EL (cell line): ENCODE measurements at places on chromosomes 16 and 17.
A peak's percentile ranks its signal among the peaks of the same experiment; 100 is the strongest.

- DNase-seq = no peak
Measured at GRCh38 chr17:67680445-67681224, 37.1 kb upstream of the NOL11 start.

DNA sequence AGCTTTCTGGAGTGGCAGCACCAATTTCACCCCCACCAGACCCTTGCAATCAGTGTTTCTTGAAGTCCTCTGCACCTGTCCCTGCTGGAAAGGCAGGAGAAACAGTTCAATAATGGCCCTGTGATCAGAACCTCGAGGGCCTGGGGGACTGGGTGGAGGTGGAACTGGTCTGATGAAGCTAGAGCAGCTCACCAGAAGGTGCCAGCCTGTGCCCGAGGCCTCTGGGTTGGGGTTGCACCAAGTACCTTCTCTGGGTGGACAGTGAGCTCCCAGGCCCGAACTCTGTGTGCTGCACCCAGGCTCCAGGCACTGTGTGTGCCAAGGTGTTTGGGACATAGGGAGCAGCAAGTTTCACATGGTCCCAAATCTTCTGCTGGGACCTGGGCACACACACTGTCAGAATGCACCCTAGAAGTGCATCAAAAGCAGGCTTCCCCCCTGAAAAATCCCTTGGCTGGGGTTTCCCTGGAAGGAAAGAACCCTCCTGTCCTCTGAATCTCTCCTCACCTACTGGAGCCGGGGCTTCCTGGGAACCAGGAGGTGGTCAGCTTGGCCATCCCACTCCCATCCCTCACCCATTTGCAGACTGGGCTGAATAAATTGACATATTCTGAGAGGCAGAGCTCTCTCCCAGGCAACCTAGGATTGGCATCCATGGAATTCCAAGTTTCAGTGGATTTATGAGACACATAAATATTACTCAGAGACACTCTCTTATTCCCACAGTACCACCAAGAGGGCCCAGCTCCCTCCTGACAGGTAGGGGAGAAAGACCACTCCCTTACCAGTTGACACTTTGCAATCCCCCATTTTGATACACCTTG, 17.4 kb downstream of the CD300LG start:
- no peak for DNase-seq

DNA sequence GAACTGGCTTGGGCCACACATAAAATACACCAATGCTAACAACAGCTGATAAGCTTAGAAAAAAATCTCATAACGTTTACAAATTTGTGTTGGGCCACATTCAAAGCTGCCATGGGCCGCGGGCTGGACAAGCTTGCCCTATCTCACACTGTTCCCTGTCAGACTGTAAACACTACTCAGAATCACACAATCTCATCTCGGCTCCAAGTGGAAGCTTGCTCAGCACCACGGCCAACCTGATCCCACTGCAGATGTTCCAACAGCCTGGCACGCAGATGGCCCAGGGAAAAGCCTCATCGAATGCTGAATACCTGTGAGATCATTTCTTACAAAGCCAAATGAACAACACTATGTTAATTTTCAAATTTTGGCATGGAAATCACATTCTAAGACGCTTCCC, 125.8 kb downstream of the ANKRD11 start:
- peak; percentile 32 for DNase-seq

DNA sequence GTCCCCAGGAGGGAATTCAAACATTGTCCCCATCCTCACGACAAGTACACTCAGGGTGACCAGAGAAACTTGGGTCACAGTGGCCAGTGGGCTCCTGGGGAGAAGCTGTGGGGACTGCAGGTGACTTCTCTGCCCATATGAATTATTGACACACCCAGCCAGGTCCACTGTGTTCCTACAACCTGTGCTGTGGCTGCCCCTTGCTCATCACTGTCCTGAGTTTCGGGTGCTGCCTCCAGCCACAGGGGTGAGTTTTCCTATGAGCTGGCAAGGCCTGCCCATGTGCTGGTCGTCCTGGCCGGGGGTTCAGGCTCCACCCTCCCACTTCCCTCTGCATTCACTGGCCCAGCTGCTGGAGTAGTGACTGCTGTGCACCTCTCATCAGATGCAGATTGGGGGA, 59.0 kb upstream of the RBFOX3 start:
- DNase-seq = no peak

DNA sequence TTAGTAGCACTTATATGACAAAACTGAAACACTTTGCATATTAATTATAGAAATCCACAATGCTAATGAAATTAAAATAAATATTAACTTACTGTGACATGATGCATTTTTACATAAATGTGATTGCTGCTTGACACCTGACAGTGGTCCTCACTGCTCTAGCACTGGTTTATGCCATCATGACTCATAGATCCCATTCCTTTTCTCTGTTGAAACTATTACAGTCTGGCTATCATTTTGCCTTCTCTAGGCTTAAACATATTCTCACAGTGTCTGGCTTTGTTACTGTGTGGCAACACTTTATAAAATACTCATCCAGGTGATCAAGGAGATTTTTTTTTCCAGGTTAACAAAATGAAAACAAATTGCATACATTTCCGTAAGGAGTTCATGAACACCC, 108.0 kb downstream of the MRTFB start:
- DNase-seq = no peak
